DMS153 (cell line): ENCODE measurements at places on chromosomes 5 and 9.
A peak's percentile ranks its signal among the peaks of the same experiment; 100 is the strongest.

GRCh38 chr5:96533371-96533770, 100.3 kb upstream of the PCSK1 start:
- no peak for DNase-seq

GRCh38 chr9:88757406-88758010, 222.5 kb downstream of the NXNL2 start:
- peak; percentile 63 for DNase-seq

DNA sequence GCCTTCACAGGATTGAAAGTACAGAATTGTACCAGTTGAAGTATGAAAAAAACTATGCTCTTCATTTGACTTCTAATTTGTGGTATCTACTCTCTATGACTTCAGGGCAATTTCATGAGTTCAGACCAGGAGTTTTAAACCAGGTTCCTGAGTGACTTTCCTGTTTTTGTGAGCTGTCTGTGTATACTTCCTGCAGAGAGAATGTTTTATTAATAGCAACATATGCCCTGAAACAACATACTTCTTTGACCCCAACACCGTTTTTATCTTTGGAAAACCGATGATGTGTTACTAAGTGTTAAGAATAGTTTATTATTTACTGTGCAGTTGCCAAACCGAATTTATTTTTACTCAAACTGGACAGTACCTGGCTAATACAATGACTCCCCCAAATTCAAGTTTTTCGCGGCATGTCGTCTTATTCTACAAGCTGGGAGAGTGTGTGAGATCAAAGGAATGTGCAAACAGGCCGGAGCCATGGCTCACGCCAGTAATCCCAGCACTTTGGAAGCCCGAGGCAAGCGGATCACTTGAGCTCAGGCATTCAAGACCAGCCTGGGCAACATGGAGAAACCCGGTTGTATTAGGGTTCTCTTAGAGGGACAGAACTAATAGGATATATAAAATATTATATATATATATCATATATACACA, 58.7 kb upstream of the ERBIN start:
- DNase-seq = no peak

GRCh38 chr9:122930541-122931225, 629 bp downstream of the ZBTB26 start:
- no peak for DNase-seq

- no peak for DNase-seq
Measured at GRCh38 chr5:53073348-53073747, 36.2 kb downstream of the MOCS2 start.

DNA sequence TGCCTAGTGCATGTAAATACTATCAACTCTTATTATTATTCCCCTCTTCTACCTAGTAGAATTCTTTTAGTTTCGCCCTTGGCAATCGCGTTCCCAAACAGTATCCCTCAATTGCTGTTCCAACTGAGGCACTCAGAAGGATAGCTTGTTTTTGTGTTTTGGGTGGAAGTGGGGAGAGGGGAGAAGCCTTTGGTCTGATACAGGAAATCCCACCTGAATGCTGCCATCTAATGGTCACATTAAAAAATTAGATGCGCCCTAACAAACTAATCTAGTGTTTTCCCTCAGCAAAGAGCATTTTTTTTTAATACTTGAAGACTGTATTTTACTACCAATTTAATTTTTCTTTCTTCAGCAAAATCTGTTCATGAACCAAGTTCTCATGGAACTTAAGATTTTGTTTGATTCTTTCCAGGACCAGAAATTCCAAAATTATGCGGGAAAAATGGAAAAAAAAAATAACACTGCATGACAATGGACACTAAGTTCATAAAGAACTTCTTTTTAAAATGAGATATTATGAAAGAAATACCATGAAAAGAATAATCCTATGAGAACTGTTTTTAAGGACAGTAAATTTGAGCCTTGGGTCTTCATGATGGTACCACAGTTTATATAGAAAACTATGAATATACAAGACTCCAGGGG, 22.2 kb upstream of the GLDC start:
- peak; percentile 5 for DNase-seq

- DNase-seq = no peak
Measured at GRCh38 chr5:143716881-143717280, 95.1 kb upstream of the HMHB1 start.

- DNase-seq = no peak
Measured at GRCh38 chr9:120236596-120236995, 343.4 kb downstream of the CDK5RAP2 start.

DNA sequence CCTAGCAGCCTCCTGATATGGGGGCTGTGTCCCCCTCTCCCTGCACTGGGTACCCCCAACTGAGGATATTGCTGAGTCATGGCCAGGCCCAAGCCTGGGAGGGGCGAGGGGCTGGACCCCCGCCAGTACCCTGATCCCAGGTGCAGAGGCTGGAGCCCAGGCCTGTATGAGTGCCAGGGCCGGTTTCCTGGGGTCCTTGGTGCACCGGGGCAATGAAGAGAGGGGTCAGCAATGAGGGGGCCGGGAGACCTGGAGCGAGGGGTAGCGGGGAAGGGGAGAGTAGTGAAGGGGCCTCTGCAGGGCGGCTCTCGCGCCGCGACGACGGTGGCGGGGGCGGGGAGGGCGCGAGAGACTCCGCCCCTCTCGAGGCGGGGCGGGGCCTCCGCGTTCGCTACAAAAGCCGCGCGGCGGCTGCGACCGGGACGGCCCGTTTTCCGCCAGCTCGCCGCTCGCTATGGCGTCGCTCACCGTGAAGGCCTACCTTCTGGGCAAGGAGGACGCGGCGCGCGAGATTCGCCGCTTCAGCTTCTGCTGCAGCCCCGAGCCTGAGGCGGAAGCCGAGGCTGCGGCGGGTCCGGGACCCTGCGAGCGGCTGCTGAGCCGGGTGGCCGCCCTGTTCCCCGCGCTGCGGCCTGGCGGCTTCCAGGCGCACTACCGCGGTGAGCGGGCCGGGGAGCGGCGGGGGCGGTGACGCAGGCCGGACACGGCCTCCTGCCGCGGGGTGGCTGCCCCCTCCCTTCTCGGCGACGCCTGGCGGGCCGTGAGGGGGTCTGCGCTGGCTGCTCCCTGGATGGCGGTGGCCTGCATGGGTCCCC, at the start of gene SQSTM1:
Gene SQSTM1 (plus strand): TSS at position 423 of the 815 bp plus-strand sequence. CDS start 32 bp downstream, at position 455.
- no peak for DNase-seq

- DNase-seq = no peak
Measured at GRCh38 chr9:18863791-18864190, 169.2 kb downstream of the SAXO1 start.

DNA sequence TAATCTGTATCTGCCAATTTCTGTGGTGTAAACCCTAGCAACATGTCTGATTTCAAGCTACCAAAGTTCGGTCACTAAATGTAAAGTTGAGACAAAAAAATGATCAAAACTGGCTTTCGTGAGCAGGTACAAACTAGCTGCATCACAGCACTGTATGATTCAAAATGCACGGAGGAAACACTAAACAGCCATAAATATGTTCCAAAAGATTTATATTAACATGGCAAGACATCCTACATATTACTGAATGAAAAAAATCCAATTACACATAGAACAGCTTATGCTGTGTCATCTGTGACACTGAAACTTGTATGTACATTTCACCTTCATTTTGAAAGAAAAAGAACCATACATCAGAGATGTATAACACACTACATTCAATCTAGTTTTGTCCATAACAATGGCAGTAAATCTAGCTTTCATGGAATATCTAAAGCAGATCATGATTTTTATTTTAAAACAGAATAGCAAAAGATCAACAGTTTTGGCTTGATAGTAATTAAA, 14.4 kb downstream of the GNAQ start:
- DNase-seq = no peak

DNA sequence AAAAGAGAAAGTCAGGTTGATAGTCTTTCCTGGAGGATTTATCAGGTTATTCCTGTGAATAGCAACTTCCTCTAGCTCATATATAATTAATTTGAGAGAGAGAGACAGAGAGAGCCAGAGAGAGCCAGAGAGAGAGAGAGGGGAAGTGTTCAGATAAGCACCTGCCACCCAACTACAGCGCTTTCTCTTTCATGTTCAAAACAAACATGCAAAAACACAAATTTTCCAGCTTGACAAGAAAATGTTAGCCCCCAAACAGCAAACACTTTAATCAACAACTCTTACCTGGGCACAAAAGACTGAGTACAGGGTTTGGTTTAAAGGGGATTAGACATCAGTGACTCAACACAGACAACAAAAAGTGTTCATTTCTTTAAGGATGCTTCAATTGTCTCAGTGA, 61.7 kb upstream of the PLPP6 start:
- DNase-seq = no peak

DNA sequence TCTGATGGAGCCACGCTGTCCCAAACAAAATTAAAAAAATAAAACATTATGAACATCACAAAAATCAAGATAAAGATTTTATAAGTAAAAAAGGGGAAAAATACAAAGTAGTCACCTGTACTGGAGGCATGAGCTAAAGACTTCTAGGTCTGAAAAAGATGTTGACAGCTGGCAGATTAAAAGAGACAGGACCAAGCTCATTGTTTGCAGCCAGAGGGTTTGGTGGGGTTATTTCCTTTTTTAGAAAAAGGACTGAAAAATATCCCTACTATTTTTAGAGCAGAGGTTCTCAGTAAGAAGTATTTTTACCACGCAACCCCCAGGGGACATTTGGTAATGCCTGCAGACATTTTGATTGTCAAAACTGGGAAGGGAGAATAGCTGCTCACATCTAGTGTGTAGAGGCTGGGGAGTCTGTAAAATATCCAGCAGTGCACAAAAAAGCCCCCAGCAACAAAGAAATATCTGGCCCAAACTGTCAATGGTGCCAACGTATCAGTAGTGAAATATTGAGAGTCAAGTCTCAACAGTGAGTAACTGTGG, 353.4 kb downstream of the TLE1 start:
- no peak for DNase-seq

DNA sequence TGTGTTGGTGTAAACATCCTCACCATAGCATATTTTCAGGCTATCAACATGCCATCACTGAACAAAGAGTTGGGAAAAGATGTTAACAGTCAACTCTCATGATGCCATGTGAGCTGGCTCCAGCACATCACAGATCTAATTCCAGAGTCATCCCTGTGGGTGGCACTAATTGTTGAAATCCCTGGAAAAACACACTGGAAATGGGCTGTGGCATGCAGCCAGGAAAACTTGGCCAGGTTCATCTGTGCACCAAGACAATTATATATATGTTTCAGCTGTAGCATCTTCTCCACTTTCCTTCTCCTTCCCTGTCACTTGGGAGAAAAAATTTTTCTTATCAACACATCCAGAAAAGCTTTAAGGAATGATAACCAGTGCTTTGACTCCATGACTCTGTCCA, 313.7 kb downstream of the TRIM32 start:
- no peak for DNase-seq

DNA sequence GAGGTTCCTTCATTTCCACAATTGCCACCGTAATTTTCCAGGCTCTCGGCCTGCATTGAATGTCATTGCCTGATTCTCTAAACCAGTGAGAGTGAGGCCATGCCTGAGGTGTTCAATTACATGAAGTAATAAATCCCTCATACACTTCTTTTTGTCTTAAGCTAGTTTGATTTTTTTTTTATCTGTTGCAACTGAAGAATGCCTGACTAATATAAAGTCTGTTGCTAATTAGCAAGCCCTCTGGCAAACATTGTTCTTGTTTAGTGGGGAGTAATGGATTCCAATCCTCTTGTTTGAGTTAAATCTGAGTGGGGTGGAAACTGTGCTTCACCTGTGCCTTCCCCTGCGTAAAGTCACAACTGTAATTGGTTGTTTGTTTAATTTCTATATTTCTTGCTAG, 338.1 kb upstream of the ATP10B start:
- no peak for DNase-seq

DNA sequence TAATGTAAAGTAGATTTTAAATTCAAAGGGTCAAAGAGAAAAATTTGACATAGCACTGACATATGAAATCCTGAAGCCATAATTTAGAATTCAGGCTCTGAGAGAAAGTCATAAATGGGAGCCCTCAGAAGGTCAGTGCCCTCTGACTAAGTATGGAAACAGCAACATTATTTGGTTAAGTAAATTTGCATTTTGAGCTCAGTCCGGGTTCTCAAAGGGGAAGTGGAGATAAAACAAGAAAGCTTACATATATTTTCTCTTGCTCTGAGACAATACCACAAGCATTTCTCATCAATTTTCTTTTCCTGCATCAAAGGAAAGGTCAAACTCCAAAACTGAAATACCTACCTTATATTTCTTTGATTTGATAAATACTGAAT, 348.0 kb downstream of the SEMA5A start:
- DNase-seq = no peak

GRCh38 chr5:157785801-157786200, 42.3 kb downstream of the LSM11 start:
- DNase-seq = no peak

GRCh38 chr9:3281399-3281798, 244.4 kb downstream of the RFX3 start:
- DNase-seq = no peak

DNA sequence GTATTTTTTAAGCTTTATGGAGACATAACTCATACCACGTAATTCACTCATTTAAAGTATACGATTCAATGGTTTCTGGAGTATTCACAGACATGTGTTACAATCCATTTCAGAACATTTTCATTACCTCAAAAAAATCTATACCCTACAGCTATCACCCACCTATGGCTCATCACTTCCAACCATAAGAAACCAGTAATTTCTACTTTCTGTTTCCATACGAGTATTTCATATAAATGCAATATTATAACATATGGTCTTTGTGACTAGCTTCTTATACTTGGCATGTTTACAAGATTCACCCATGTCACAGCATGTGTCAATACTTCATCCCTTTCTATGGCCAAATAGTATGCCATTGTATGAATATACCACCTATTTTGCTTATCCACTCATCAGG, 18.8 kb downstream of the UBQLN1 start:
- no peak for DNase-seq
